ENCODE measurements at places on chromosomes 1 and 21.

DNA sequence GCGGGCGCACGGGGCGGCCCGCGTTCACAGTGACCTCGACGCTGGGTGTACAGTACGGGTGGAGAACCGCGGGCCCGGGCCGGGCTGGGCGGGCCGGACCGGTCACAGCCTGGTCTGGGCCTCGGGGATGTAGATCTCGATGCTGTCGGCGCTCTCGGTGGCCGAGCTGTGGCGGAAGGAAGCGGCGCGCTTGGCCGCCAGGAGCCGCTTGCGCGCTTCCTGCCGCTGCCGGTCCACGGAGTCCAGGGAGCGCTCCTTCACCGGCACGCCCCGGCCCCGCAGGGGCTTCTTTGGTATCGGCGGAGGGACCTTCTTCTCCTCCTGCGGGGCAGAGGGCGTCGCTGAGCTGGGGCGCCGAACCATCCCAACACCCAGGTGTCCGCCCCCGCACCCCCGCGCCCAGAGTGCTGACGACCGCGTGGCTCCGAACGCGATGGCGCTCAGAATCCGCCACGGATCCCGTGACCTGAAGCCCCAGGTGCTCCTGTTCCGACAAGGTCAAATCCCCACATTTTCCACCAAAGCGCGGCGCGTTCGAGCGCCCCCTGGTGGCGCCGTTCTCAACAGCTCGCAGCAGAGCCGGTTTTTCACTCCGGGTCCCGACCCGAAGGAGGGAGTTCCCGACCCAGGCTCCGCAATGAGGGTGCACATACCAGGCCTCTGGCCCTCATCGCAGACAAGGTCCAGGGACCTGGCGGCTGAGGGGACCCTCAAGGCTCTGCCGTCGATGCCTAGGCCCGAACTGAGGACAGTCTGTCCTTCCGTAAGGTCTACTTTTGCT lies 6.6 kb upstream of the SMIM12 start:
- no peak for DNase-seq

- DNase-seq: no peak
Observed at GRCh38 chr1:56545711-56546110, 33.7 kb downstream of the PLPP3 start.

DNA sequence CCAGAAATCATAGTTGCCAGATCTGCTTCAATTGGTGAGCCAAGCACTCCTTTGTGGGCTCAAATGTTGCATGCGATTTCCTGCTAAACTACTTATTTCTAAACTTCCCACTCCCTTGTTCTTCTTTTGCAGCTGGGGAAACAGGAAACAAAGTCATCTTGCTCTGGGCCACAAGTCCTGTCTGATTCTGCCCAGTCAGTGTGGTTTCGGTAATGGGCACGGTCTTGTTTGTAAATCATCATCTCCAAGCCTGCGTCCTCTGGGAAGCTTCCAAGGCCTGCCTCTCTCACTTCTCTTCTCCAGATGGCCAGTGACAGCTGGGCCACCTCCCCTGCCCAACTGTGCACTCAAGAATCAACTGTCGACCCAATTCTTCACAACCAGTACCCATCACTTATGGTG lies 4.4 kb downstream of the S100A8 start:
- DNase-seq: no peak

DNA sequence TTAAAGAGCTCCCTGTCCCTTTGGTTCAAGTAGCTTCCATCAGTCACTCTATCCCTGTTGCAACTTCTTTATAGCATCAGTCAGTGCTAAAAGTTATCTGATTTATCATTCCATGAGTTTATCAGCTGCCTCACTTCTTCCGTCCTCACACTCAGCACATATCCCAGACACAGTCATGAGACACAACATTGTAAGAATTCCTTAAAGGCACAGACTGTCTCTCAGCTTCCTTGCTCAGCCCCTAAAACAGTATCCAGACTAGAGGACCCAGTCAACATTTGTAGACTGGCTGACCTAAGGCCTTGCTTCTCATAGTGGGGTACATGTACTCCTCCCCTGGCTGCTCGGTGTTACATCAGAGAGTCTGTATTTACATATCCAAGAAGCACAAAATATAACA lies 164.9 kb upstream of the ADGRL2 start:
- DNase-seq: no peak

DNA sequence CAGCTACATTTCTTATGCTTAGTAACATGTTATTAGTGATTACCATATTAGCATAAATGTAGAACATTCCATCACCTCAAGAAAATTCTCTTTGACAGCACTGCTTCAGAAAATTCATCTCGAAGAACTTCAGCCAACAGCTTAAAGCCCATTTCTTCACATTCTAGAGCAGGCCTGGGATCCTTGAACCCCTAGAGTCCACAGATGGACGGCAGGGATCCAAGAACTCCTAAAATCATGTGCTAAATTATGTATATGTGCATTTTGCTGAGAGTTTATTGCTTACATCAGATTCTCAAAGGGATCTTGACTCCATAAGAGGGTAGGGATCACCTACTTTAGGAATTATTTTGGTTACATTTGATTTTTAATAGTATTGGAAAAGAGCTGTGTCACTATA lies 76.2 kb upstream of the TEKT2 start:
- DNase-seq: no peak

GRCh38 chr1:203131548-203132200 lies 4.1 kb downstream of the ADORA1 start:
- DNase-seq: no peak

DNA sequence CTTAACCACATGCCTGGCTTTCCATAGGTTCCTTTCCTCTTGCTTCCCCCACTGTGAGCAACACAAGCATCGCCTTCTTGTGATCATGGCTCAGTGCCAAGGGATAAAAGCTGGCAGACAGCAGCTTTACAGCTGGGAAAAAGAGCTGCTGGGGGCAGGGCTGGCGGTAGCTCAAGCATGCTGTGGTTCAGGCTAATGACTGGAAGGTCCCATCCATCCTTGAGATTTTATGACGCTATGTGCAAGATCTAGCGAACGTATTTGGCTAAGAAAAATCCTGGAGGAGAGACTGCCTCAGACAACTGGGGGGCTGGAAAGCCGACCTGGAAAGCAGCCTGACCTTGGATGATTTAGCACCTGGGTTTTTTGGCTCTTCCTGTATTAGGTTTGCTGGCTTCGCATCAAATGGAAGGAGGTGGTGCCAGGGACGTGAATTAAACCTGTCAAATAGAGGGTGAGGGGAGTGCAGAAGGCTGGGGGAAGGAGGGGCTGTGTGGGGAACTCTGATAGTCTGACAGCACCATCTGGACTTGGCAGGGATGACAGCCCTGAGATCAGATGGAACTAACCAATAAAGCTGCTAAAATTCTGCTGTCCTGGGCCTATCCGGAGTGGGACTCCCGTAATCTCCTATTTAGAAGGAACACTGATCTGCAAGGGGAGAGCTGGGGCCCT lies 34.8 kb downstream of the ZMYND12 start:
- DNase-seq: no peak

DNA sequence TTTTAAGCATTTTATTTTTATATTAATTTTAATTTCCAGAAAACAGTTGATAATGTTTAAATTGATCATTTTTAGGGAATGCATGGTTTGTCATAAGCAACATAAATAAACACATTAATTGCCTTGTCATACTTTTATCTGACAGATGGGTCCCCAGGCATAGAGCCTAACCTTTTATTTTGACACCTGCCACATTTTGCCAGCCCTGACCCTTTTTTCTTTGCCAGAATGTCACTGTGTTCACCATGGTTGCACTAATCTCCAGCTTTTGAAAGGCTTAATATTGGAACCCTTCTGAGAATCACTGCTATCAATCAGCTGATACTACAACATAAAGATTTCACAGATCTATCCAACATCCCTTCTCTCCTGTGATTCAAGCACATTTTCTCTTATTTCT lies 56.0 kb upstream of the DPYD start:
- DNase-seq: no peak

DNA sequence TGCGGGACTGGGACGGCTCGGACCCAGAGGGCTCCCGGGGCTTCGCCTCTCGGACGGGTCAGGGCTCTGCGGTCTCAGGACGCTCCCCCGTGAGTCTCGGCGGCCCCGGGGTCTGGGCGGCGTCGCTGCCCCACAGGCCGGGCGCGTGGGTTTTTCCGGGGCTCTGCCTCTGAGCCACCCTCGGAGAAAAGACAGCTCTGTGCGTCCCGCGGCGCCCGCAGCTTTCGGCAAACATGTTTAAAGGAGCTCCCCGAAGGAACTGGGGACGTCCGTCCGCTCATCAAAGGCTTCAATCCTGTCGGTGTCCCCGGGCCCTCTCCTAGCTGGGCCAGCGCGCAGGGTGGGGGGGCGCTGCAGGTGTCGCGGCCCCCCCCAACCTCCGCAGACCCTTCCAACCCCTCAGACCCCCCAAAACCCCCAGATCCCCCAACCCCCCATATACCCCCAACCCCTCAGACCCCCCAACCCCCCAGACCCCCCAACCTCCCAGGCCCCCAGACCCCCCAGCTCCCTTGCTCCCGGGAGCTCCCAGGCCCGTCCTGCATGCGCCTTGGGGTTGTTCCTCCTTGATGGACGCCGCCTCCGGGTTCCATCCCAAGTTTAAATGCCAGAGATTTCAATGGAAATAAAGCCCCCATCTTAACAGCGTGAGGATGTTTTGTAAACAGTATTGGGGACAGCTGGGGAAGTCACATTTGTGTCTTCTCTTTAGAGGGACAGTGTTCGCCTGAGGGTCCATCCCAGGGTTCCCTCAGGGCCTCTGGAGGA lies 996 bp upstream of the C1orf159 start:
- DNase-seq: no peak

GRCh38 chr1:243848165-243848857 lies 1.7 kb downstream of the AKT3 start:
- no peak for DNase-seq
